ENCODE measurements at places on chromosomes 5 and 9.

GRCh38 chr9:131318231-131319085 lies 28.9 kb downstream of the PLPP7 start:
- DNase-seq, result no peak

DNA sequence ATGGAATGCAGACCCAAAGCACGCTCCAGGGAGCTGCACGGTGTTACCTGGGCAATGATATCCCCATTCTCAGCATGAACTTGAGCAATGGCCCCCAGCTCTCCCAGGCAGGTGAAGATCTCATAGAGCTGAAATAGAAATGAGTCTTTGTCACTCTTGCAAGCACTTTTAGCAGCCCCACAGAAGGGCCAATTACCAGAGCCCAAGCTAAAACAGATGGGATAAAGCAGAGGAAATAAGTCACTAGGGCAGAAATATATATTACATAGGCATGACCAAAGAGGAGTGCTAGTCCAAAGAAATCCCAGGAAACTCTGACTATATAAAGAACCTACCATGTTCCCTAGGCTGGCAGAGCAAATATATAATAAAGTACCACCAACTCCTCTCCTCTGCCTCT lies 97.3 kb downstream of the DPYSL3 start:
- no peak for DNase-seq

GRCh38 chr9:132141948-132142594 lies 19.8 kb upstream of the NTNG2 start:
- DNase-seq, result no peak

GRCh38 chr5:100406640-100407039 lies 128.5 kb upstream of the FAM174A start:
- DNase-seq, result no peak

DNA sequence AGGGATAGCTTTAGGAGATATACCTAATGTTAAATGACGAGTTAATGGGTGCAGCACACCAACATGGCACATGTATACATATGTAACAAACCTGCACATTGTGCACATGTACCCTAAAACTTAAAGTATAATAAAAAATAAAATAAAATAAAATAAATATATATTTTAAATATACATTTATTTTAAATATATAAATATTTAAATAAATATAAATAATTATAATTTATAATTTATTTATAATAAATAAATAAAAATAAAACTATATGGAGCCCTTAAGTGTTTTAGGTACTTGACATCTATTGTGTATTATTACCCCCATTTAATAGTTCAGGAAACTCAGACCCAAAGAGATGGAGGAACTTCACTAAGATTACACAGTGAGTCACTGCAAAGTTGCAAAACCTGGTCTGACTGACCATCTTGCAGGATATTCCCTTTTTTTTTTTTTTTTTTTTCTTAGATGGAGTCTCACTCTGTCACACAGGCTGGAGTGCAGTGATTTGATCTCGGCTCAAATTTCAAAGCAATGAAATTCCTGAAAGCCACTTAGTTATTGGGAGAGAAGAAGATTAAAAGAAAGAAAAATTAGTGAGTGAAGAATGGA lies 5.8 kb upstream of the C5orf52 start:
- DNase-seq, result peak; percentile 23

GRCh38 chr9:133814586-133815208 lies 76.5 kb upstream of the SARDH start:
- no peak for DNase-seq

DNA sequence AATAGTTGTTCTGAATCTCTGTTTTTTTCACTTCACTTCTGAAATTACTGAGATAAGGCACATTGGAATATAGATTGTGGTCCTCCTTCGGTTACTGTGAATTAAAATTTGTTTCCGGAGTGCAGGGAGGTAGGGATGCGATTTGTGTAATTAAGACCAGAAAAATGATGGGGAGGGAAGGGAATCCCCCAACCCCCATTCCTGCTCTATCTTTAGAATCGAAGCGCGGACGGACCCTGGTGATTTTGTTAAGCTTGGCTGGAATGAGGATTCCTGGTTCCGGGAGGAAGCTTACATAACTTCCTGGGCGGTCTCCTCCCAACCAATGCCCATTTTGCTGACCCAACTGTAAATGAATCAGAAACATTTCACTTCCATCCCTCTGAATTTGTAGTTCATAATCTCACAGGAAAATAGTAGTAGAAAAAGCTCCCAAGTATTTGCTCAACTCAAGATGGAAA lies 220.1 kb upstream of the MSX2 start:
- DNase-seq, result no peak

- no peak for DNase-seq
Measured at GRCh38 chr5:102638316-102638715, 116.8 kb upstream of the PAM start.

GRCh38 chr9:23290973-23291372 lies 535.1 kb downstream of the ELAVL2 start:
- no peak for DNase-seq

DNA sequence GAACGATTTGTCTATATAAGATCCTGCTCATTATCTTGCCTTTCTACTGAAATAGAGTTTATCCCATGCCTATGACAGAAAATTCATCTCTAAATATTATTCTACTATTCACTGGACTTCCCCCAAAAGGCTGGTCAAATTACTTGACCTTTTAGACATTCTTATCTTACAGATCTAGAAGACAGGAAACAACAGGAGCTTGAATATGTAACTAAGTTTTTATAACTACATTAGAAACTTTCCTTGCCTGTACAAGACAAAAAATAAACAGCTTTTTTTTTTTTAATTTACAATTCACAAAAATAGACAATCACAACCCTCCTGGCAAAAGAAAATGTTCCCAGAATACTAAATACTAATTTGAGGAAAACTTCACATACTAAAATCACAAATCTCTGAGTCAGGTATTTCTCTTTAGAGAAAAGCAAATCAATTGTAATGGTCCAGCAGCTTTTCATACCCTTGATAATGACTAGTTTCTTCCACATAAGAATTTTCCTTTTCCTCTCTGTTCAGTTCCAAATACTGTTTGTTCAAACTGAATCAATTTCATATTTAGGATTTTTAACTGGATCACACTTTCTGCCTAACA lies 68.6 kb downstream of the MLLT3 start:
- no peak for DNase-seq

- DNase-seq, result no peak
Measured at GRCh38 chr5:41738710-41739354, 131.4 kb downstream of the OXCT1 start.

DNA sequence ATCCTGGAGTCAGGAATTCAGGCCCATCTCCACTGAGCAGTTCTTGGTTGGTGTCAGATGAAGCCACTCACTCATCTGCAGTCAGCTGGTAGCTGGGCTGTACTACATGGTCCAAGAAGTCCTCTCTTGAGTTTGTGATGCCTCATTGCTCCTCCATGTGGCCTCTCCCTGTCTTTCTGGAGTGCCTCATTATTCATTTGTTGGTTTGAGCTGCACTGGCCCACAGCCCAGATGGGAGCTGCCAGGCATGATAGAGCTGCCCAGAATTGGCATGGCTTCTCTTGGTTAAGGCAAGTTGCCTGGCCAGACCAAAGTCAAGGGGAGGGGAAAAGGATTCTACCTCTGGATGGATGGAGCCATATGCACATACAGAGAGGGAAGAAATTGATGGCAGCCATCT lies 8.0 kb downstream of the PTCD2 start:
- no peak for DNase-seq

DNA sequence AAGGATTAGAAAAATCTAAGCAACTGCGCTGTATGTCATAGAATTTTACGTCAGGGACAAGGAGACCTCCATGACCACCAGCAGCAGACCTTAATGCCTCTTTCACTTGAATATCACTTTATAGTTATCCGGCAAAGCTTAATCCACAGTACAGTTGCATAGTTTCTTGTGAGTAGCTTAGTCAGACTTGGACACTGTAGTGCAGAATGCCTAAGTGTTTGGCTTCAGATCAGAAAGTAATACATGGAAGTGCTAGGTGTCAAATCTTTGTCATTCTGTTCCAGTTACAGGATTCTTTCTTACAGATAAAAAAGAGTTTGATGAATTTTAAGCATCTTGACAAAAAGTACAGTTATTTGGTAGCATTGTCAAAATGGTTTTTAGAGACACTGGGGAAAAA lies 239.9 kb upstream of the PAPPA start:
- DNase-seq, result no peak

DNA sequence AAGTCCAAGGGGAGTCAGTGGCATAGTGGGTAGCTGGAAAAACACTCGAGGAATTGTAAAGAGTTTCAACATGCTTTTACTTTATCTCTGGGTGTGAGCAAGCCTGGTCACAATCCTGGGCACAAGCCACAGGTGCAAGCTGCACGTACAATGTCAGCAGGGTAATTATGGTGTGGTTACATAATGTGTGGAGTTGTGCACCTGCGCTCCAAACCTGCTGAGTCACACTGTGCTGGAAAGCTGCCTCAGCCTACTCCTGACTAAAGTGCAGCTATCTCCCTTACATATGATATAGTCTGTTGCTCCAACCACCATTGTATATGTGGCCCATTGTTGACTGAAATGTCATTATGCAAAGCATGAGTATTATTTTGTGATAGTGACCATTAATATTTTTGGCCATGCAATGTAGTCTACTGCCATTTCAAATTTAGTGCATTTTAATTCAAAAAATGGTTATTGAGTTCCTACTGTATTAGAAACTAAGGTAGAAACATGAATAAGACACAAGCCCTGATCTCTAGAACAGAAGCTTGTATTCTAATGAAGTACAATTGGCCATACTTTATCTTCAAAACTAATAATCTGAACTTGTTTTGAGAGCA lies 160.9 kb upstream of the SLC30A5 start:
- no peak for DNase-seq

GRCh38 chr5:174431504-174431903 lies 292.9 kb upstream of the MSX2 start:
- DNase-seq, result no peak

GRCh38 chr9:16930578-16930977 lies 60.1 kb upstream of the BNC2 start:
- DNase-seq, result no peak

DNA sequence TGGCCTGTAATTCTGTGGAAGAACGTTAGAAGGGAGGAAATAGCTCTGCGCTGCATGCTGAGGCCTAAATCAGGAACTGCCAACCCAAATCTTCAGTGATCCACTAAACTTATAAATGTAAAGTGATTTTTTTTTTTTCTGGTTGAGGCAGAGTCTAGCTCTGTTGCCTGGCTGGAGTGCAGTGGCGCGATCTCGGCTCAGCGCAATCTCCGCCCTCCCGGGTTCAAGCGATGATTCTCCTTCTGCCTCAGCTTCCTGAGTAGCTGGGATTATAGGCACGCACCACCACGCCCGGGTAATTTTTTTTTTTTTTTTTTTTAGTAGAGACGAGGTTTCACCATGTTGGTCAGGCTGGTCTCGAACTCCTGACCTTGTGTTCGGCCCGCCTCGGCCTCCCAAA lies 717.4 kb upstream of the FAM174A start:
- no peak for DNase-seq

GRCh38 chr9:2335260-2335659 lies 286.3 kb upstream of the VLDLR start:
- DNase-seq, result no peak

GRCh38 chr9:24245988-24246387 lies 299.7 kb downstream of the IZUMO3 start:
- no peak for DNase-seq

DNA sequence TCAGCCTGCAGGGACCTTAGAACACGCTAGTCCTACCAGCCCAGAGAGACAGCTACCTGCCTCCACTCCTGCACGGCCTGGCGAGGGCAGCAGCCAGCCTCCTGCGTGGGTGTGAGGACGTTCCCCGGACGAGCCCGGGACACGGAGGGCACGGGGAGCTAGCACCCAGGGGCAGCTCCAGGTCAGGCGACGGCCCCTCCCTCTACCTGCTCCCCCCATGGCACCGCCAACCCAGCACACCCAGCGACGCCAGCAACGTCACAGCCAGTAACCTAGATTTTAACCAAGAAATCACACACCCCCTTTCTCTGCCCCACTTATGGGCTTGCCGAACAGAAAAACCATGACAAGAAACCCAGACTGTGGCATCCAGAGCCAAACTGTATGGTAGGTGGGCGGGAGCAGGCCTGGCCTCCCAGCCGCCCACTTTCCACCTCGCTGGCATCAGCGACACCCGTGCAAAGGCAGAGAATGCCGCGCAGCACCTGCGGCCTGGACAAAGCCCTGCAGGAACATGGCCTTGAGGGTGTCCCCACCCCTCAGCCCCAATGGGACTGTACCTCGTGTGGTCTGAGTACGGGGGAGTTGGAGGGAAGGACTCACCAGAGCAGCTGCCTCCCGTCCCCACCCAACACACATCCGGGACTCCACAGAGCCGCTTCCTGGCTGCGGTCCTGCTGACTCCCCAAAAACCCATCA lies 47.9 kb downstream of the NACC2 start:
- no peak for DNase-seq

GRCh38 chr5:36066540-36067210 lies at the start of gene UGT3A2:
TSS of gene UGT3A2 (minus strand) at chr5:36066882. CDS start at chr5:36066789, 93 bp downstream.
- DNase-seq, result peak; percentile 94

- DNase-seq, result no peak
Measured at GRCh38 chr9:89052470-89053097, 61.3 kb downstream of the S1PR3 start.

DNA sequence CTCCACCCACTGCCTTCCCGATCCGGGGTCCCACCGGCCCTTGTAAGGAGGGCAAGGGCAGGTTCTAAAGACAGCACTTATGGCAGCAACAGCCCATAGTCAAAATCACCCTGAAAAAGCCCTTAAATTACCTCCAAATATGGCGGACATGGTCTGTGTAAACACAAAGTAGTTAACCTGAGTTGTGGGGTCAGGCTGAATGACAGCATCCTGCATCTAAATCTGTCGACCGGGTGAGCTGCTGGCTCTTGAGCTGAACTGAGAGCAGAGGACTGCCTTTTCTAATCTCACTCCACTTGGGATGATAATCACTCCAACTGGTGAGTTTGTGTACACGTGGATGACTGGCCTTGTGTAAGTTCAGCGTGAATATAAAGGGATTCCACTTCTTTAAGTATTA lies 249.6 kb downstream of the DENND1A start:
- no peak for DNase-seq

DNA sequence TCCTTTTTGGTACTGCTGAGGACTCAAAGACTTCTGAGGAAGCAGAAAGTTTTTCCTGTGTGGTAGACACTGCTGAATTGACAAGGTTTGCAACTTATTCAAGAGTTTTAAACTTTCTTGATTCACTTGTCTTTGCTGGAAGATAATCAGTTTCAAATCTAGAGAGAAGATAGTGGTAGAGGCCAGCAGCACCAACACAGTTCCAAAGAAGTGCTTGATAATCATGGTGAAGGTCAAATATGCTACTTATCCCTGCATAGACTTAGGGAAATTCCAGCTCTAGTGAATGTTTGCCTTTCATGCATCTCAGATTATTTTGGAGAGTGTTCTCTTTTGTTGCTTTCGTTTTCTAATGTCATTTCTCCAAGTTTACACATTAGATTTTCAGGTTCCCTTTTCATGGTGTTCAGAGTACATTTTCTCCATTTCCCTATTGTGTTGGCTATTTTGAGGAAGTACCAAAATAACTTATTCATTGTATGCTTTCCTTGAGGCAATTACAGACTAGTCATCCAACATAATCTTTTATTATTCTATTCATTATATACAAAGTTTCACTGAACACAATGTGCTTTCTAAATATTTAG lies 550 bp downstream of the IFNE start:
- DNase-seq, result no peak
